ENCODE measurements at places on chromosomes 3 and 15.

DNA sequence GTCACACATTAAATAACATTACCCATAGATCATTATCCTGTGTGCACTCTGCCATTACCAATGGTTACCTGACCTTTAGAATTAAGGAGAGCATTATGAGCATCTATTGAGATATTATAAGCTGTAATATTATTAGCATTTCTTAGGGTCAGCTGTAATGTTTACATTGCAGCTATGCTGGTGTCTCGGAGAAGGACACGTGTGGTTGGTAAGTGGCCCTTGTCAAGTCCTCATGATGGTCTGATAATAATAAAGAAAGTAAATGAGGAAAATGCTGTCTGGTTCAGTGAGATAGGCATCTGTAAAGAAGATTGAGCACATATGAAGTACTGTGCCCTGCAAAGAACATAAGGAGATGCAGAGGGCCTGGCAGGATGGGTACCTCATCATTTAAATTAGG is 71.7 kb upstream of the ARL6 start:
- no peak for DNase-seq

GRCh38 chr3:23077126-23077525 is 126.0 kb upstream of the UBE2E2 start:
- no peak for DNase-seq

DNA sequence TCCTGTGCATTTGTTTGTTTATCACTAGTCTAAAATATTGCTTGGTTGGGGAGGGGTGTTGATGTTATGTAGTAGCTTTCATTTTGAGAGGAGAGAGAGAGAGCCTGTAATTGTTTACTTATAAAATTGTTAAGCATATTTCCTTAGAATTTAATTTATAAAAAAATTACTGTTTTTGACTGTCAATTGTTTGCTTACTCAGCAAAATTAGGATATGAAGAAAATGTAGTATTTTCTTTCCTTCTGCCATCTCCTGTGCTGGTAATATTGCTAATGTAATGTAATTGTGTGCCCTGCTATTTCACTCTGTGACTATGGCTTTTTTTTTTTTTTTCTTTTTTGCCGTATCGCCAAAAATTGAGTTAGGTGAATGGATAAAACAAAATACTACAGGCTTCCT is 3.5 kb downstream of the U2SURP start:
- no peak for DNase-seq

DNA sequence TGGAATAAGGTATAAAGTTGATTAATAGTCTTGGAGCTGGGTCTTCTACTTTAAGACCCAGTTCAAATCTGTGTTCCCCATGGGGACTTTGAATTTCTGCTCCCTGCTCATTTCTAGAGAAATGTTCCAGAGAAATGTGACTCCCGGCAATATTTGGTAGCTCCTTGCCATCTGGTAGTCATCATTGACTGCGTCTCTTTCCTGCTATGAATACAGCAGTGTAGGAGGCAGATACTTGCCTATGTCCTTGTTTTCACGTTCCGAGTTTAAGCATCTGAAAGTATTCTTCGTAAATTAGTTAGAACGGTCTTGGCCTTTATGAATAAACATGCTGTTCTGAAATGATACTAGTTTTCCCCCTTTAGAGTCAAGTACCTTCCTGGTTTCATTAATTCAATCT is 352.9 kb downstream of the PTPRG start:
- no peak for DNase-seq

GRCh38 chr15:74982183-74982582 is 13.2 kb upstream of the SCAMP5 start:
- no peak for DNase-seq

DNA sequence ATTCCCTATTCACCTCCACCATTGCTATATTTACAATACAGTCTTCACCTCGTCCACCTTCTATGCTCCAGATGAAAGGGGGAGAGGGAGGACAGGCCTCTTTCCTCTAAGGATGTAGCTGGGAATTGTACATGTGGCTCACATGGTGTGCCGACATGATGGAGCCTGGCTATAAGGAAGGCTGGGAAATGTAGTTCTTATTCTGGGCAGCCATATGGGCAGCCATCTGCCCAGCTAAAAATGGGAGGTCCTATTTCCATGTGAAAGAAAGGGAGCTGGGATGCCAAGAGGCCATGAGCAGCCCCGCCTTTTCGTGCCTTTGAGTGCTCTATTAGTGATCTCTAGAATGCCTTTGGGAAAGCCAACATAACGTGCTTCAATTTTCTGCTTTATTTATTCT is 27.1 kb upstream of the MGLL start:
- DNase-seq = no peak

DNA sequence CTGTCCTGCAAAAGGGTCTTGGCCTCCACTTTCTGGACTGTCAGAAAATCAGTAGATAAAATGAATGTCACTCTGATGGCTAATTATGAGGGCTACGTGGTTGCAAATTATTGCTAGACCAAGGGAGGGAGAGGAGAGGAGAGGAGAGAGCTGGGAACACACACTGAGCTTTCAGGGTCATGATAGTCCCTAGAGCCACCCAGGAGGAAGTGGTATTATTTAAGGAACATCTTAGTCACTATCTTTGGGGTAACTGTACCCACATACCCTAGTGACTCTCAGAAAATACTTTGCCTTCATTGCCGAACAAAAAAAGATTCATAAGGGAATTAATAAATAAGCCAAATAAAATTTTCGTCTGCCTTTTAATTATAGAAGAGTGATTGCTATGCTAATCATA is 642.3 kb upstream of the CFAP20DC start:
- no peak for DNase-seq

DNA sequence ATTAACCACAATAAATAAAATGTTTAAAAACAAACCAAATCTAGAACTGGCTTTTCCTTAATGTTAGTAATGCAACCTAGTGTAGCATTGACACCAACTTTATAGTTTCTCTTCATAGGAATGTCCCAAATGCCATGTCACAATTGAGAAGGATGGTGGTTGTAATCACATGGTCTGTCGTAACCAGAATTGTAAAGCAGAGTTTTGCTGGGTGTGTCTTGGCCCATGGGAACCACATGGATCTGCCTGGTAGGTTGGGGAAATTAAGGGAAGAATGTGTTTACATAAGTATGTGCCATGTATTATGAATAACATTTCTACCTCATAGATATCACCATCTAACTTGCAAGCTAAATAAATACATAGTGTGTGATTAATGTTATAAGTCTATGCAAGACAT is 84.4 kb upstream of the GOLGA6B start:
- no peak for DNase-seq

- peak; percentile 50 for DNase-seq
Observed at GRCh38 chr15:40787344-40787841, 17.6 kb downstream of the C15orf62 start.

GRCh38 chr3:72412340-72412956 is 435.8 kb downstream of the SHQ1 start:
- DNase-seq = no peak

DNA sequence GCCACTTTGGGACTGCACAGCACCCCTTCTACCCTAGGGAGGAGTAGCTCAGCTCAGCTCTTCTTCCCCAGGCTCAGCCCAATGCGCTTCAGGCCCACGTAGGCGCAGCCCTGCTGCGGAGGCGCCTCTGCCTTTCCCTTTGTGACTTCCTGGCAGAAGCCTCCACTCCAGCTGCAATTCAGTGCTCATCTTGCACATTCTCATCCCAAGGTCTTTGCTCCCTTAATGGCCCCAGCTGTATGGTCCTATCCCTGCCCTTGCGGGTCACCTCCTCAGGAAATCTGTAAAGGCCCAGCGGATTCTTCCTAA is 109.0 kb downstream of the VGLL4 start:
- DNase-seq = no peak

GRCh38 chr3:128320551-128321340 is 145.9 kb downstream of the DNAJB8 start:
- no peak for DNase-seq

- DNase-seq = no peak
Observed at GRCh38 chr15:70947351-70948335, 55.0 kb downstream of the LRRC49 start.

- no peak for DNase-seq
Observed at GRCh38 chr15:40204100-40204499, 34.8 kb upstream of the PAK6 start.

DNA sequence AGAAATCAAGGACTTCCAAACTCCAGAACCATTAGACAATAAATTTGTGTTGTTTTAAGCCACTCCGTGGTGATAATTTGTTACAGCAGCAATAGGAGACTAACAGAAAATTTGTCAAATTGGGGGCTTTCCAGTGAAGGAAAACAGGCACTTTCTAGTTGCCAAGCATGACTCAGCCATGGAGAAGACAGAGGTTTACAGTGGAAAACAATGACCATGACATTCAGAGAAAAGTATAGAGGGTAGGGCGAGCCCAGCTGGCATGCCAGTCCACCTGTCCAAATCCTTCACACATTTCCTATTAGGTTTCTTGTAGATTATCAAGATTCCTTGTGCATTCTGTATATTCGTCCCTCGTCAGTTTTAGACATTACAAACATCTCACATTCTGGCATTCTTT is 24.9 kb downstream of the SLCO2A1 start:
- no peak for DNase-seq

DNA sequence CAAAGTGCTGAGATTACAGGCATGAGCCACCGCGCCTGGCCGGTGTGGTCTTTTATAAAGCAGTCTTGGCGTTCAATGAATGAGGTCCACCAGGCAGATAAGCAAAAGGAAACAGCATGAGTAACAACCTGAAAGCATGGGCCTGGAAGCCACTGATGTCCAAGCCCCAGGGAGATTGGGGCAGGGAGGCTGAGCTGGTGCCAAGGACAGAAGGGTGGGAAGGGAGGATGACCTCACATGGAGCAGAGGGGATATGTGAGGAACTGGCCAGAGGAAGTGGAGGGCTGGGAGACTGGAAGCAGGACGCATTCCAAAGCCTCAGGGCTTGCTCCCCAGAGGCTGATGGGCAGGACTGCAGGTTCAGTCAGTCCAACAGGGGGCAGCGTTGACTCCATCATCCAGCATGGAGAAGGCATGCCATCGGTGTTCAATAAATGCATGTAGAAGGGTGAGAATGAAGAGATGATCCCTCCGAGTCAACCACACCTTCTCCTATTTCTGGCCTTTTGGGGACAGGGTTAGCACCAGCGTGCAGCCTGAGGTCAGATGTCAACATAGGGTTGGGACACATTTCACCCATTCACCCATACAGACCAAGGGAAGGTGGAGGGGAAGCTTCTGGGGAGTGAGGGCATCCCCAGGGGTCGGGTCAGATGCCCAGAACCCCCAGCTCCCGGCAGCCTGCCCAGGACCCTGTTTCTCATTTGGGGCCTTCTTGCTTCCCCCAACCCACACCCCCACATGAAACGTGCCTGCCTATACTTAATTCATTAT is 14.8 kb downstream of the MYL3 start:
- DNase-seq = no peak
